Heart right ventricle (tissue), 16 donors: ENCODE measurements at places on chromosomes 7 and 10.

DNA sequence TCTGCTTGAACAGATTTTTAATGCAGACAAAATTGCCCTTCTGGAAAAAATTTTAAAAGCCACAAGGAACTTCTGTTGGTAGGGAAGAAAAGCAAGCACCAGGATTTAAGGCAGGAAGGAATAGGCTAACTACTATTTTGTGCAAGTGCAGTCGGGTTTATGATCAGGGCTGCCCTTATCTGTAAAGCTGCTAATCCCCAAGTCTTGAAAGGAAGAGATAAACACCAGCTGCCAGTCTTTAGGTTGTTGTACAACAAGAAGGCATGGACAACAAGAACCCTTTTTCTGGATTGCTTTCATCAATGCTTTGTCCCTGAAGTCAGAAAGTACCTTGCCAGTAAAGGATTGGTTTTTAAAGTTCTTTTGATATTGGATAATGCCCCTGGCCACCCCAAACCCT lies 40.7 kb downstream of the RALA start:
- DNase-seq: no peak

DNA sequence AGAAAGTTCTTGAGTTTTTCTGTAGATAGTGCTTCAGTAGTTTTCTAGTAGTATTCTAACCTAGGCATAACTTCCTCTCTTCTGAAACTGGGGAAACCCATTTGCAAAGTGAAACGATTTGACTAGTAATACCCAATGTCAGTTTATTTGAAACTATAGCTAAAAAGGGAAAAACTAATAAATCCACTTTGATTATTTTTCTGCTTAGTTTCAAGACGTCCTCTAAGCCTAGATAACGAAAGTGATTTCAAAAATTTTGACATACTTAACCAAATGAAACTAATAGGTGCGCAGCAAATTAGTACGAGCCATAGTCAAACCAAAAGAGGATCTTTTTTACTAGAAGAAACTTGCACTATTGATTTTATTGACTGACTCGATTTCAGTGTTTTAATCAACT lies 9.8 kb upstream of the SP8 start:
- DNase-seq: no peak

- no peak for DNase-seq
These were observed 27.1 kb downstream of the YKT6 start for GRCh38 chr7:44227911-44228310.

DNA sequence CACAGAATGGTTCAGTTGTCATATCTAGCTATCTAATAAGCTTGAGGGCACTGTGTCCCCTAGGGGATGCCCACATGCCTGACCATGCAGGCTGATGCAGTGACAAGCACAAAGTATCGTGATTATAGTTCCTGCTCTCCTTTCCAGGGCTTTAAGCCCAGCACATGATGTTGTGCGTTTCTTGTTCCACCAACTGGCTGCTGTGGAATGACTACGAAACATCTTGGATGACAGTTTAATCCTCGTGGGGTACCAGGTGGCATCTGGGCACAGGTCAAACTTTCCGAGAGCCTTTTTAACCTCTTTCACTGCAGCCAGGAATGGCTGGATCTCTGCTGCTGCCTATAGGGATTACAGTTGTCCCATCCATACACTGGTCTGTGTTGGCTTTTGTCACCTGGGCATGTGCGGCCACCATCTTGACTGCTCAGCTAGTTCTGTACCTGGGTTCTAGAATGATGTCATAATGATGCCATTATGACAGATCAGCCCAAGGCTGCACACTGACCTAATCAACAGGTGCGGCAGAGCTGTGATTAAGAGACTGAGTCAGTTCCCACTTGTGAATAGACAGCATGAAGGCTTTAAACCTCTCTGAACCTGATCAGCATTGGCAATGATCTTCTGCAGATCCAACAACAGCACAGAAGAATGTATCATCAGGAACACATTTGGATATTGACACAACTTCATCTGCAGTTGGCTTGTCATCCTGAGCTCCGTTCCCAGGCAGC lies 144.1 kb downstream of the DLG5 start:
- no peak for DNase-seq

- no peak for DNase-seq
These were observed 24.3 kb downstream of the PLA2G12B start for GRCh38 chr10:72930276-72930675.
